ENCODE measurements at places on chromosomes 3 and 15. TPM values are rescaled to one million over a fixed set of nuclear protein-coding genes. Genes with fewer than 3 reads are reported as not detected.

- no peak overlapping the region for H3K27ac ChIP-seq
- H3K36me3 ChIP-seq = peaks cover 6% of the 10 kb centered on the region
- no peaks in the 10 kb centered on the region for H3K27me3 ChIP-seq
- no peak for DNase-seq
These were observed 23.2 kb downstream of the RCN2 start for GRCh38 chr15:76954744-76955143.

DNA sequence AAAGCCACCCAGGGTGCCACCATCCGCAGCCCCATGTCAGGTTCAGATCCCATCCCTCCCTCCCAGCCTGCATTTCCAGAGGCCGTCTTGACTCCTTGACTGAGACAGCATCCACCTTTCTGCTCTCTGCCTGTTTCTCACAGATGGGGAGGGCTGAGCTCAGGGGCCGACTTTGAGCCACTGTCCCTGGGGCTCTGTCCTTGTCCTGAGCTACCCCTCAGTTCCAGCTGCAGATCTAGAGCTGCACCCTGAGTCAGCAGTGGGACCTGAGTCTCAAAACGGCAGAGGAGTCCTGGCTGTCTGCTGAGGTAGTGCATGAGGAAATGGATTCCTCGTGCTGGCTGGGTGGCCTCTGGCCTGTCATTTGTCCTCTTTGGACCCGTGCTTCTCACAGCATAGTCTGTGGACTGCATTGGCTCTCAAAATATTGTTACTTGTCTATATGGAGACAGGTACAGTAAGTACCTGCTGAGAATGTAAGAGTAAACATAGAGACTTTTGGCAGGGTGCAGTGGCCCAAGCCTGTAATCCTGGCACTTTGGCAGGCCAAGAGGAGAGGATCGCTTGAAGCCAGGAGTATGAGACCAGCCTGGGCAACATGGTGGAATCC, 22.3 kb downstream of the RPLP1 start:
- H3K27ac ChIP-seq = no peak overlapping the region
- no peaks in the 10 kb centered on the region for H3K4me1 ChIP-seq
- no peak for DNase-seq
- no peaks in the 10 kb centered on the region for H3K36me3 ChIP-seq

- peaks cover 35% of the 10 kb centered on the region for H3K4me1 ChIP-seq
- H3K4me3 ChIP-seq = no peak overlapping the region
- H3K36me3 ChIP-seq = no peaks in the 10 kb centered on the region
- peak overlapping the region; percentile 77 for H3K27ac ChIP-seq
These were observed 89.7 kb upstream of the KLF13 start for GRCh38 chr15:31237043-31237324.

DNA sequence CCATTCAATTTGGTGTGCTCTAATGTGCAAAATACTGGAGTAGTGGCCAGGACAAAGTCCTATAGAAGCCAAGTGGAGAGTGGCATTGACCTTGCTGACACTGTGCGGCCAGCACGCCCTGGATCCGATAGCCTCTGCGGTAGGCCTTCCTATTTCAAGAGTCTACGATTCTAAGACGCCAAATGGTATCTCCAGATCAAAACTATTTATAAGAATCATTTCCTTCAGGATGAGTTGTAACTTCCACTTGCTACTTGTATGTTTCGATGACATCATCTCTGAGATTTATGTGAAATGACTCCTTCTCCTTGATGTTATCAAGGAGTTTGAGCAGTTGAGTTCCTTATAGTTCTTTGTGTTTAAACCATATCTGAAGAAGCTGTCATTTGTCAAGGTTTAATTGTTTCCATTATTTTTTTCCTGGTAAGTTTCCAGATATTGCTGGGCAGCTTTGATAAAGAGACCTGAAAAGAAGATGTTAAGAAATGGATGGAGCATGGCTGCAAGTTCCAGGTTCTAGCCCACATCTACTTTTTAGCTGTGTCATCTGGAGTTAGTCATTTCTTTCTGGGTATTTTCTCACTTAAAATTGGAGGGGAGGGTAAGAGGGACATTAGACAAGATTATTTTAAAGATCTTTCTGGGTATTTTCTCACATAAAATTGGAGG, 71.8 kb downstream of the TMEM44 start:
- H3K4me3 ChIP-seq = no peak overlapping the region
- no peaks in the 10 kb centered on the region for H3K36me3 ChIP-seq
- H3K27ac ChIP-seq = peak overlapping the region; percentile 33
- H3K27me3 ChIP-seq = no peaks in the 10 kb centered on the region
- H3K4me1 ChIP-seq = peaks cover 15% of the 10 kb centered on the region

GRCh38 chr3:138620431-138620830, 11.9 kb downstream of the FAIM start:
- no peak for DNase-seq
- H3K4me3 ChIP-seq = no peak overlapping the region
- no peaks in the 10 kb centered on the region for H3K27me3 ChIP-seq
- no peak overlapping the region for H3K27ac ChIP-seq

- no peaks in the 10 kb centered on the region for H3K27me3 ChIP-seq
- H3K36me3 ChIP-seq = no peaks in the 10 kb centered on the region
- H3K27ac ChIP-seq = no peak overlapping the region
These were observed 354.6 kb downstream of the CADM2 start for GRCh38 chr3:85313380-85313779.

DNA sequence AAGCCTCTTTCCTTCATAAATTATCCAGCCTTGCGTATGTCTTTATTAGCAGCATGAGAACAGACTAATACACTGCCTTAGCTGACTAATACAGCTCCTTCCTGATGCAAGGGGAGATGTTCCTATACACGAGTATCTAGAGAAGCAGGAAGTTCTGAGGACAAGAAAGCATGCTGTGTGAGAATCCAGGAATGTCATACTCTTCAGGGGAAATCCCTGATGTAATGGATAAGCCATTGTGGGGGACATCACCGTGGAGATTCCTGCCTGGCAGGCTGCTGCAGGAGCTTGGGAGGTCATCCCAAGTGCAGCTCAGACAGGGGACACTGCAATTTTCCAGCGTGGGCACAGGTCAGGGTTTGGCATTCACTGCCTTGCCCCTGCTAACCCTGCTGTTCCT, 476.9 kb downstream of the NR2F2 start:
- DNase-seq = no peak
- no peak overlapping the region for H3K27ac ChIP-seq
- no peaks in the 10 kb centered on the region for H3K4me1 ChIP-seq
- H3K36me3 ChIP-seq = no peaks in the 10 kb centered on the region
- H3K4me3 ChIP-seq = no peak overlapping the region

DNA sequence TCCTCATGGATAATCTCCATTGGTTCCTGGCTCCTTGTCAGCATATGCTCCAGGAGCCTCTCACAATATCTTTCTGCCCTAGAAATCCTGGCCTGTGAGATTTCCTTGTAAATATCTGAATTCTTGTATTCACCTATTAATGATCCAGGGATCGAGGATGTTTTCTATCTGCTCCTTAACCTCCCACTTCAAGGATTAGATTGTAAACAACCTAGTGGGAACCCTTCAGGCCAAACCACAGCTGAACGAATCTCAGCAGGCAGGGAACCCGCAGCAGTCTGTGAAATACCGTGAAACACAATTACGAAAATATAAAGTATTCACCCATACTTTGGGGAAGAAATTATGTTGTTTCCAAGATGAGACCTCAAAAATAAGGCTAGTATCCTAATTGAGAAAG, 215.9 kb downstream of the TIGIT start:
- no peak overlapping the region for H3K4me3 ChIP-seq
- no peak for DNase-seq
- H3K27me3 ChIP-seq = no peaks in the 10 kb centered on the region
- H3K4me1 ChIP-seq = no peaks in the 10 kb centered on the region
- H3K36me3 ChIP-seq = no peaks in the 10 kb centered on the region

- no peak overlapping the region for H3K4me3 ChIP-seq
- no peaks in the 10 kb centered on the region for H3K27me3 ChIP-seq
- H3K27ac ChIP-seq = no peak overlapping the region
- no peaks in the 10 kb centered on the region for H3K4me1 ChIP-seq
- no peaks in the 10 kb centered on the region for H3K36me3 ChIP-seq
These were observed 528.1 kb upstream of the MCTP2 start for GRCh38 chr15:93703092-93703739.

- no peaks in the 10 kb centered on the region for H3K4me1 ChIP-seq
- DNase-seq = peak; percentile 10
- H3K27me3 ChIP-seq = no peaks in the 10 kb centered on the region
- H3K36me3 ChIP-seq = no peaks in the 10 kb centered on the region
- peak overlapping the region; percentile 8 for H3K27ac ChIP-seq
These were observed 31.8 kb upstream of the CTSH start for GRCh38 chr15:78976691-78977090.

DNA sequence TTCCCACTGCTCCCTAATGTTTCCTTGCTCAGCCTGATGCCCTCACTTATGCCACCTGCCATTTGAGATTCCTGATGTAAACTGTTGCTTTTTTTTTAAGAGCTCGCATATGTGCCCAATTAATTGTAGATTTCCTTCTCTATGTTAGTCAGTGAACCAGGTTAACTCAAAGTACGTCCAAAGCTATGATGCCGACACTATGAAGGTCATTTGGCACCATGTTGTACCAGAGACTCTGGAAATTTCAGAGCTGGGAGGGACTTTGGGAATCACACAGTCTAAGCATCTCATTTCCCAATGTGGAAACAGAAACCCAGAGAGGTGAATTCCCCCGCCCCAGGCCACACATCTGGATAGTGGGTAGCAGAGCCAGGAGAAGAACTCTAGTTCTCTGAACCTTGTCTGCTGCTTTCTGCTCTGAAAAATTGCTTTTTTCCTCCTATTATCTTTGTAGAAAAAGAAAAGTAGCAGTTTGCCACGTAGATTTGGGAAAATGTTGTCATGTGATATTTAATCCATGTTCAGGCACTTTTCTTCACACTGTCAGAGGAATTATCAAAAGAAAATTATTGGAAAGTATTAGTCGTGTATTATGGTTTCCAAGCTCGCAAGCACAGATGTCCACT, 38.5 kb upstream of the TNFAIP8L3 start:
- DNase-seq = no peak
- no peaks in the 10 kb centered on the region for H3K27me3 ChIP-seq
- no peak overlapping the region for H3K27ac ChIP-seq
- no peak overlapping the region for H3K4me3 ChIP-seq

GRCh38 chr3:194672876-194673275, 885 bp upstream of the LSG1 start:
- no peak for DNase-seq
- H3K27me3 ChIP-seq = no peaks in the 10 kb centered on the region
- H3K27ac ChIP-seq = peak overlapping the region; percentile 89

DNA sequence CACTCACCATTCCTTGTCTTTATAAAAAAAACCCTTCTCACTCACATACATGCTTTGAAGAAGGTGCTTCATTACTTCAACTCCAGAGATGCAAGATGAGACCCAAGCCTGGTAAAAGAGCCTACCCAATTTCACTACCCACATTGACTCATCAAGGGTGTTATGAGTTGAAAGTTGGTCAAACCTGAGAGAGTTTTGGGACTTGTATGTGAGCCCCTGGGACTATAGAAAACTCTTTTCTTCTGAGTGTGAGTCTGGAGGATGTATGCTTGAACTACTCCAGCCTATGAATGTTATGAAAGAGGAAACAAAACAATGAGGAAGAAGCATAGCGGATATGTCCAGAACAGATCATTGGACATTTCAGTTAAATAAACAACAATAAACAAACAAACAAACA, 106.5 kb upstream of the SATB1 start:
- H3K4me1 ChIP-seq = no peaks in the 10 kb centered on the region
- no peaks in the 10 kb centered on the region for H3K36me3 ChIP-seq
- H3K27ac ChIP-seq = no peak overlapping the region
- no peak overlapping the region for H3K4me3 ChIP-seq
- no peaks in the 10 kb centered on the region for H3K27me3 ChIP-seq
- no peak for DNase-seq

DNA sequence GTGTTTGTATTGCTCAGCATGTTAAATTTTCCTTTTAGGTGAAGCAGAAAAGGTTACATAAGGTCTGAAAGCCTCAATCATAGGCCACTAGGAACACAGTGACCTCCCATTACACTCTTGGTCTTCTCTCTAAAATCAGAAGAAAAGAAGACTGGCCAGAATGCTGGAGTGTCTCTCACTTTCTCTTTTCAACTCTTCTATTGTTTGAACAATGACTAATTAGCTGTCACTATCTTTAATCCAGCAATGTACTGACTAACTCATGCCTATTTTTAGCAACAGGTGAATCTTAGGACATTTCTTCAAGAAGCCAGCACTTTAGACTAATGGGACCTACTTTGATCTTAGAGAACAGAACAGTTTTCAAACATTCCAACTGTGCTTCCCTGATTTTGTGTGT, 142.8 kb downstream of the TGFBR2 start:
- H3K4me1 ChIP-seq = no peaks in the 10 kb centered on the region
- no peak overlapping the region for H3K4me3 ChIP-seq
- no peak for DNase-seq
- no peaks in the 10 kb centered on the region for H3K36me3 ChIP-seq
- H3K27ac ChIP-seq = no peak overlapping the region

DNA sequence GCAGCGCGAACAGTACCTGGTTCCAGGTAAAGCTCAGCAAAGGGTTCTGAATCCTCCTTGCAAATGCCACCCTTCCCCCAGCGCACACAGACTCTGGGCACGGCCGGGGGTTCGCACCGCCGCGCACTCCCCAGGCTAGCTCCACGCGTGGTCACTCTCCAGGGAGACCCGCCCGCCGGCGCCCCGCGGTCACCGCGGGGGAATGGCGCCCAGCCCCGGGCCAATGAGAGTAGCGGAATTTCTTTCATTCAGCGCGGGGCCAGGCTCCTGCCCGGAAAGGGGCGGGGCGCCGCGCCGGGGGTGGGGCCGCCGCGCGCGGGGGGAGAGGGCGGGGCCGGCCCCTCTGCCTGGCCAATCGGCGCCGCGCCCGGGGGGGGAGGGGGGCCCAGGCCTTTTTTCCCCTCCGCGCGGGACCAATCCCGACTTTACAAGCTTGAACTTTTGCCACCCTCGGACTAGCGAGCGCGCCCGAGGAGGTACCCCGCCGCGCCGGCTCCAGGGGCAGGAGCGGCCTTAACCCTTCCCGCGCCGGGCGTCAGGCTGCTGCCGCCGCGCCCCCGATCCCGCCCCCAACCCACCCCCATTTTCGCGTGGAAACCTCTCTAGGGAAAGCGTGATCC, 1.1 kb upstream of the SMAD6 start:
- peak; percentile 97 for DNase-seq
- peak overlapping the region; percentile 82 for H3K4me3 ChIP-seq
- H3K27ac ChIP-seq = peak overlapping the region; percentile 87

The PLA1A gene
- total RNA-seq = 10.6 TPM

The C3orf70 gene
- 3.8 TPM for total RNA-seq

The UQCC5 gene
- total RNA-seq = 20.4 TPM

The CYP11A1 gene
- 0.64 TPM for total RNA-seq

All from left lung (tissue), 14 donors.